ENCODE measurements at places on chromosomes 4 and X.

- no peak for DNase-seq
Observed at GRCh38 chr4:111268769-111269414, 646.0 kb upstream of the PITX2 start.

GRCh38 chr4:117965622-117966021 is 68.7 kb upstream of the NDST3 start:
- no peak for DNase-seq

GRCh38 chr4:38310446-38311043 is 350.3 kb downstream of the PTTG2 start:
- peak; percentile 43 for DNase-seq

- no peak for DNase-seq
Observed at GRCh38 chr4:110663738-110664444, 41.0 kb upstream of the PITX2 start.

- no peak for DNase-seq
Observed at GRCh38 chr4:25080571-25080970, 49.8 kb upstream of the LGI2 start.

- DNase-seq = no peak
Observed at GRCh38 chr4:27048429-27049238, 188.0 kb downstream of the STIM2 start.

Data from activated CD8-positive, alpha-beta memory T cell treated with anti-CD3 and anti-CD28 coated beads, Interleukin-2, amount 50 U/mL, for 4 hours (primary cell).